Activated naive CD4-positive, alpha-beta T cell treated with anti-CD3 and anti-CD28 coated beads for 36 hours (primary cell): ENCODE measurements at places on chromosomes 11 and 22. TPM values are rescaled to one million over a fixed set of nuclear protein-coding genes. Genes with fewer than 3 reads are reported as not detected.

- H3K4me1 ChIP-seq: peaks cover 4% of the 10 kb centered on the region
- H3K27ac ChIP-seq: no peak overlapping the region
- DNase-seq: no peak
These were observed 921.3 kb downstream of the BRD1 start for GRCh38 chr22:48906216-48906835.

- H3K4me3 ChIP-seq: no peak overlapping the region
- no peaks in the 10 kb centered on the region for H3K27me3 ChIP-seq
- no peaks in the 10 kb centered on the region for H3K36me3 ChIP-seq
- H3K27ac ChIP-seq: no peak overlapping the region
- H3K4me1 ChIP-seq: no peaks in the 10 kb centered on the region
These were observed 7.5 kb downstream of the ALDH3B2 start for GRCh38 chr11:67666676-67667489.

- H3K27ac ChIP-seq: no peak overlapping the region
- no peaks in the 10 kb centered on the region for H3K4me1 ChIP-seq
- no peak for DNase-seq
- no peaks in the 10 kb centered on the region for H3K36me3 ChIP-seq
- no peak overlapping the region for H3K4me3 ChIP-seq
- peaks cover 10% of the 10 kb centered on the region for H3K27me3 ChIP-seq
These were observed 621.4 kb downstream of the BRD1 start for GRCh38 chr22:49206281-49206680.

GRCh38 chr11:102436976-102437375, 15.6 kb downstream of the TMEM123 start:
- H3K36me3 ChIP-seq: peaks cover 58% of the 10 kb centered on the region
- no peak for DNase-seq
- no peak overlapping the region for H3K4me3 ChIP-seq
- H3K27me3 ChIP-seq: no peaks in the 10 kb centered on the region

The SLCO2B1 gene
- total RNA-seq: not detected

The COMT gene
- total RNA-seq: 53.7 TPM

The SCGB2A2 gene
- total RNA-seq: not detected

The CHKB gene
- total RNA-seq: 71.0 TPM

The SHANK2 gene
- total RNA-seq: not detected
